ENCODE measurements at places on chromosomes 1 and 21.

DNA sequence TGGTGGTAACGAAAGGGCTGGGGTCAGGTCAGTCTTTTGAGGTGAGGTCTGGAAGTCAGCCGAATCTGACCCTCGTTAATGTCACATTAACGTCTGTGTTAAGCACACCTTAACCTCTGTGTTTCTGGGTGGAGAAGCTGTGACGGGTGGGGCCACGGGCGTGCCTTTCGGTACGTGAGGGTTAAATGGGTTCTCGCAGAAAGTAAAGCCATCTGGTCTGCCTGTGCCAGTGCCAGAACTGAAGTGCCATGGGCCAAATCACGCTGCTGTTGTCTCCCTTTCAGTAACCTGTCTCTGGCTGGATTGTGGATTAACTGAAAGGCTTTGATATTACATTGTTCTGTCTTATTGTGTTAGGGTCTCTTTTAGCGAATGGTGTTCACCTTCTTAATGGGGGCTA is 14.4 kb downstream of the URB2 start:
- DNase-seq = no peak

DNA sequence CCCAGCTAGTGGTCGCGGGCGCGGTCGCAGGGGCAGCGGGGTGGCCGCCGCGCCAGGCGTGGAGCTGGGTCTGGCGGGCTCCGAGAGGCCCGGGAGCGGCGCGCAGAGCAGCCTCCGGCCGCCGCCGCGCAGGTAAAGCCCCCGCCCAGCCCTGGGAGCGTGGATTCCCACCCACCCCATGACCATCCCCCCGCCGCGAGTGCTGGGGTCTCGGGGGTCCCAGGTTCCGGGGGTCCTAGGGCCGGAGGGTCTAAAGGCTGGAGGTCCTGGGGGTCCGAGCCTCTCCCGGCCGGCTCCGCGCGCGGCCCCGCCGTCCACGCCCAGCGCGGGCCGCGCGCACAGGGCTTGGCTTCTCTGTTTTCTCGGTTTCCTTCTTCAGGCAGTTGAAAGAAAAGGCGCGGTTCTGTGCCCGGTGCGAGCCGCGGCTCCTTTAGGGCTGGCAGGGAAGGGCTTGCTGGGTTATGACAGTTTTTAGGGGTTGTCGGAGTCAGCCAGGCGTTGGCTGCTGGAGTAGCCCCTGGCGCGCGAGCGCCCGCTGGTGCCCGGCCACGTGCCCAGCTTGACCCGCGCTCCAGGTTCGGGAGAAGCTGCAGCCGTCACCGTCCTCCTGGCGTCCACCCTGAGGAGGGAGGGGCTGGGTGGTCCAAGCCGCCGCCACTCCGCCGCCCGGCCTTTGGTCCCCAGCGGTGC is 359 bp downstream of the LRRC3 start:
- no peak for DNase-seq

- DNase-seq = peak; percentile 50
These were observed 147.2 kb upstream of the JUN start for GRCh38 chr1:58931024-58931423.

- DNase-seq = no peak
These were observed 3.7 kb downstream of the ST3GAL3 start for GRCh38 chr1:43711049-43711448.

DNA sequence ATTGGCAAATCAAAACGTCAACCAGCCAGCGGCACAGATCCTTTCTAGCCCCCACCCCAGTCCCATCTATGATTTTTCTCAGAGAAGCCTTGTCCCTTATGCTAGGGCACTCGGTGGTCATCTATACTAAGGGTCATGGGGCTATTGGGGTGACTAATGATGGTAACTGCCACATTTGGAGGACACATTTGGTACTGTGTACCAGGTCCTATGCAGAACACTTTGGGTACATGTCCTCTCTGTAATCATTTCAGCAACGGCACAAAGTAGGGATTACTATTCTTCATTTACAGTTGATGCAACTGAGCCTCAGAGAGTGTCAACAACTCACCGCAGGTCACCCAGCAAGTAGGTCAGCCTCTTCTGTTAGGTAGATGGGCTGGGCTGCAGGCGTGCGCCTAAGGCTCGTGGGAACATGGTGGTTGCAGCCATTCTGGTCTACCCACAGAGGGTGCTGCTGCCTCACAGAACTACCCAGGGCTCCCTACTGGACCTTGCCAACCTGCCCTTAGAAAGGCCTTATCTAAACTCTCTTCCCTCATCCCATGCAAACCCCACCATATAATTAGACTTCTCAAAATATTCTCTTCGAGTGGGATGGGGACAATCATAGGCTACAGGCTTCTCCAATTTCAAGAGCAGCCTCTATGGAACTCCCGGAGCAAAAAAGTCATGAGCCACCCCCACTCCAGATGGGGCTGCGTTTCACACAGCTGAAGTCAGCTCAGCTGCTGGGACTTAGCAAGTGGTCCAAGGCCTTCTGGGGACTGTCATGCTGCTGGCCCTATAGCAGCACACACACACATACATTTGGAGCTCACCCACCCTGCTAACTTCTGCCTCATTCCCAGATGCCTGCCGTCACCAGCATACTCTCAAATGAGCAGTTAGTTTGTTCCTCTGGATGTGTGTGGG is 5.8 kb upstream of the SDHB start:
- DNase-seq = peak; percentile 31
